ENCODE measurements at places on chromosomes 2 and 18.

GRCh38 chr2:171173087-171173486 is 12.4 kb upstream of the TLK1 start:
- H3K4me1 ChIP-seq, result no peaks in the 10 kb centered on the region
- H3K27me3 ChIP-seq, result no peaks in the 10 kb centered on the region
- no peak overlapping the region for H3K4me3 ChIP-seq
- no peak for DNase-seq

- DNase-seq, result no peak
- H3K4me3 ChIP-seq, result no peak overlapping the region
- H3K4me1 ChIP-seq, result peaks cover 7% of the 10 kb centered on the region
- H3K27me3 ChIP-seq, result no peaks in the 10 kb centered on the region
- H3K36me3 ChIP-seq, result no peaks in the 10 kb centered on the region
- no peak overlapping the region for H3K27ac ChIP-seq
These were observed 151.3 kb upstream of the PELI1 start for GRCh38 chr2:64295326-64296139.

DNA sequence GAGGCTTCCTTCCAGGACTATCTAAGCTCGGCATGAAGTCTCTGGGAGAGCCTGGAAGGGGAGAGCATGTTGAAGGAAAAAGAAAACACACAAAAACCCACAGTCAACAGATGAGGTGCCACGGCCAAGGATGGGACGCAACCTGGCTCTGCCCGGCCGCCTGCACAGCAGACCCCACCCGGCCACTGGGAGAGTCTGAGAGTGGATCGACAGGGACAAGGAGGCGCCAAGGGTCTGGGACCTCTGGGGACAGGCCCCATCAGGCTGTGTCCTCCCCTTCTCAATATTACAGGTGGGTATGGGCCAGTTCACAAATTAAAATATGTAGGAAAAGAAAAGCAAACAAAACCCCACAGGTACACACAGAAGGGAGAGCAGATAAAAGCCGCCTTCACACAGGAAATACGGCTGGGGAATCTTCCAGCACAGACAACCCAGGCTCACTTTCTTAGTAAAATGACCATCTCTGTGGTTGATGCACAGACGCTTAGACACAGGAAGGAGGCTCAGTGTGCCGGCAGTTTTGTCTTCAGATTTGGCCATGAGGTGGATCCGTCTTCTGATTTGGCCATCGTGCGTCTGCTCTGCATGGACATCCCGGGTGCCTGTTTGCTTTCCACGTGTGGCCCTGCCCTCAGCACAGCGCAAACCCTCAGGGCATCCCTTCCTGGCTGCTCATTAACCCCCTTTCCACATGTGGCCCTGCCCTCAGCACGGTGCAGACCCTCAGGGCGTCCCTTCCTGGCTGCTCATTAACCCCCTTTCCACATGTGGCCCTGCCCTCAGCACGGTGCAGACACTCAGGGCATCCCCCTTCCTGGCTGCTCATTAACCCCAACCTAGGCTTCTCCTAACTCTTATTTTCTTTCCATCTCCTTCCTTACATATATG is 138.4 kb downstream of the EIPR1 start:
- no peak for DNase-seq
- H3K4me1 ChIP-seq, result no peaks in the 10 kb centered on the region
- no peak overlapping the region for H3K4me3 ChIP-seq
- H3K27me3 ChIP-seq, result no peaks in the 10 kb centered on the region

- no peaks in the 10 kb centered on the region for H3K4me1 ChIP-seq
- no peaks in the 10 kb centered on the region for H3K27me3 ChIP-seq
- no peaks in the 10 kb centered on the region for H3K36me3 ChIP-seq
- H3K4me3 ChIP-seq, result no peak overlapping the region
These were observed 4.7 kb upstream of the KCNK3 start for GRCh38 chr2:26687801-26688200.

- peaks cover 19% of the 10 kb centered on the region for H3K4me1 ChIP-seq
- DNase-seq, result no peak
- H3K36me3 ChIP-seq, result no peaks in the 10 kb centered on the region
- H3K27ac ChIP-seq, result peak overlapping the region; percentile 41
- no peak overlapping the region for H3K4me3 ChIP-seq
- no peaks in the 10 kb centered on the region for H3K27me3 ChIP-seq
These were observed 82.6 kb upstream of the TANK start for GRCh38 chr2:161077367-161078210.

All from heart left ventricle (tissue), 16 donors.